T-helper 2 cell (primary cell): ENCODE measurements at places on chromosomes 5 and 9.

- peak; percentile 9 for DNase-seq
Measured at GRCh38 chr9:128771094-128771721, 519 bp downstream of the ZER1 start.

DNA sequence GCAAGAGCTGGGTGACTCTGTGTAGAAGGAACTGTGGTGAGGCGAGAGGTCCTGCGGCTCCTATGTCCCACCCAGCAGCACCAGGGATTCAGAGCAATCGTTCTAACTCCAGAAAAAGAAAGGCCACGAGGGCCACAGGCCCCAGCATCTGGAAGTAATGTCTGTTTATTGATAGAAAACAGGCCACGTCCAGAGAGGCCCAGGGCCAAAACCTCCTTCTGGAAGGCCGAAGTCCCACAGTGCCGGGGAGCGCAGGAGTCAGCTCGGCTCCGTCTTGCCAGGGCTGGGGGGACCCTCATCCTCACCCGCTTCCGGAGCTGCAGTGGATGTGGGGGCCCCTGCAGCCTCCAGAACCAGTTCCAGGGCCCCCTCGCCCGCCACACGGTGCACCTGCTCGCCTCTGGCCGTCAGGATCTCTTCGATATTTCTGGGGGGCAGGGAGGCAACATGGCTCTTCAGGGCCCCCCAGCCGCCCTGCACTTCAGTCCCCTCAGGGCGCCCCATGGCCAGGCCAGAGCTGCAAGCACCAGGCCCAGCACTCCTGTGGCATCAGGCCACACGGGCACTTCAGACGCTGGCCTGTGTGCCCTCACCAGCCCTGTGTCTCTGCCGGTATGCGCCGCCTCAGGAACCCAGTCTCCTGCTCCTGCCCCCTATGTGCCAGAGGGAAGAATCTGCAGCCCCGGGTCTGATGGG is 1.6 kb downstream of the DNLZ start:
- DNase-seq = no peak

- DNase-seq = no peak
Measured at GRCh38 chr9:118023644-118024043, 319.4 kb downstream of the TLR4 start.

GRCh38 chr5:120624021-120624563 is 160.0 kb downstream of the PRR16 start:
- no peak for DNase-seq

- no peak for DNase-seq
Measured at GRCh38 chr5:10661401-10661800, 97.5 kb downstream of the ANKRD33B start.

DNA sequence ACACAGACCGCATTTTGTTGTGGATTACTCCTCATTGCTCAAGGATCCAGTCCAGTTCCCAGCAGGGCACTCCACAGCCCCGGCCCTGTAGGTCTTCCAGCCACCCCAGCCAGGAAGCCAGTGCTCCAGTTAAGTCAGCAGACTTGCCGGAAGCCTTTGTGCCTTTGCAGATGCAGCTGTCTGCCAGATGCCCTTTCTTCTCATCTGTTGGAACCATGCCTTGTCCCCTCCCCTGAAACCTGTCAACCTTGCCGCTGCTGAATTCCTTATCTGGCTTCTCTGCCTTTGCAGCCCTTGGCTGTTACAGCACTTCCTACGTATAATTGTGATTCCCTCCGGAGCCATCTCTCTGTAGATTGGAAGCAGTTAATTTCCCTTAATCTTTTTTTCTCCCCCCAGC is 28.4 kb downstream of the PSAT1 start:
- DNase-seq = no peak

- no peak for DNase-seq
Measured at GRCh38 chr5:158543539-158544387, 556.0 kb downstream of the EBF1 start.

DNA sequence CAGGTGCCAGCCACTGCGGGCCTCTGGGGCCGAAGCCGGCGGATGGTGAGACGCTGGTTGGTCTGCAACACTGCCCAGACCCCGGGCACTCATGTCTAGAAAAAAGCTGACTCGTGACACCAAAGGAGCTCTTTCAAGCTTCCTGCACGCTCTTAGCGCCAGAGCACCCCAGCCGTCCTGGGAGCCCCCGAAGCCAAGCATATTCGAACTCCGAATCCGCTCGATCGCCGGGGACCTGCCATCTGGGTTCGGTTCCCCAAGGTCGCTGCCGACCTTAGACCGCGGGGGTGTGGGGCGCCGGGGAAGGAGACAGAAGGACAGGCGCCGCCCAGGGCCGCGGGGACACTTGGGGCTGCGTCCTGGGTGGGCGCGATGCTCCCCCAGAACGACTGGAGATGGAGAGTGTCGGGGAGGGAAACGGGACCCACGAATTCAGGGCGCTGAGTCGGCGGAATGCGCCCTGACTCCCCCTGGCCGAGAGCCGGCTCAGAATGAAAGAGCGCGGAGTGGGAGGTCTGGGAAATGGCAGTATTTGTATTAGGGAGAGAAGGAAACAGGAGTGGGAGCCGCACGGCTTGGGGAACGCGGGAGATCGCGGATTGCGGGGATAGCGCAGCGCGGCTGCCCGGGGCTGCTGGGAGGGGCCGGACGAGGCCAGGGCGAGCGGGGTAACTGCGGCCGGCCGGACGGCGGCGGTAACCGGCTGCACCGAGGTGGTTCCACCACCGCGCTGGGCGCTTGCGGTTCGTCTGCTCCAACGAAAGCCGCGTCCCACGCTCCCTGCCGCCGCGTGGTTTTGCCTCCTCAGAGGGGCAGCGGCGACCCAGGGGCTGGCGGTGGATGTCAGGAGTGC is 20.1 kb upstream of the MARCHF6 start:
- no peak for DNase-seq

DNA sequence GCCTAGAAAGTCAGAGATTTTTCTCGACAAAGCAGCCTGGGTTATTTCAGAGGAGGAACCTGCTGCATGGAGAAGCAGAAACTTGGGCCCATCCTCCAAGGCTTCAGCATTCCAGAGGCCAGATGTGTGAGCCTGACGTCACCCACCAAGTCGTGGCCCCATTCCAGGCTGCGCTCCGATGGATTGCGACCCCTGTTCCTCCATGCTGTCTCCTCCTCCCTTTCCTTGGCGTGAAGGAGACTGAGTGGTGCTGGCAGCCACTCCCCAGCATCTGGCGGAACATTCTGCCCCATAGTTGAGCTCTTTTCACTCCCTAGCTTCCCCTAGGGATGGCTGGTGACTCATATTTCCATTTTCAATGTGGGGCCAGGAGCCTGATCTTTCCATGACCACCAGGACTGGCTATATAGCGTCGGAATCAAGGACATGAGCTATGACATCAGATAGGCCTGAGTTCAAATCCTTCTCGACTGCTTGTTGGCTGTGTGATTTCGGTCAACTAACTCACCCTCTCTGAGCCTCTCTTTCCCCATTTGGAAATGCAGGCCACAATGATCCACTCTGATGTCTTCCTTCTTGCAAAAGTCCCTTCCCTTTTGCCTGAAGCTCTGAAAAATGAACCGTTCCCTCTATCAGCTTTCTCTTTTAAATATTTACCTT is 24.5 kb upstream of the DUSP1 start:
- no peak for DNase-seq

- no peak for DNase-seq
Measured at GRCh38 chr9:90727488-90727887, 74.1 kb upstream of the SYK start.

DNA sequence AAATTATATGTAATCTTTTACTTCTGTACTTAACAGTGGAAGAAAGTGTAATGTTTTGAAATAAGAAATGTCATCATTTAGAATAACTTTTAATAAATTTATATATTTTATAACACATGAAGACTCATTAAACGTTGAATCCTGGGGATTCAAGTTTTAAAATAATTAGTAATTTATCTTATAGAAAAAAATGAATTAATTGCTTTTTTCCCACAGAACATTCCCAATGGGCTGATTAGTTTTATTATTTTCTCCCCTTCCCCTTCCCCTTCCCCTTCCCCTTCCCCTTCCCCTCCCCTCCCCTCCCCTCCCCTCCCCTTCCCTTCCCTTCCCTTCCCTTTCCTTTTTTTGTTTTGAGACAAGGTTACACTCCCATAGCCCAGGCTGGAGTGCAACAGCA is 79.7 kb downstream of the MRPS30 start:
- no peak for DNase-seq

DNA sequence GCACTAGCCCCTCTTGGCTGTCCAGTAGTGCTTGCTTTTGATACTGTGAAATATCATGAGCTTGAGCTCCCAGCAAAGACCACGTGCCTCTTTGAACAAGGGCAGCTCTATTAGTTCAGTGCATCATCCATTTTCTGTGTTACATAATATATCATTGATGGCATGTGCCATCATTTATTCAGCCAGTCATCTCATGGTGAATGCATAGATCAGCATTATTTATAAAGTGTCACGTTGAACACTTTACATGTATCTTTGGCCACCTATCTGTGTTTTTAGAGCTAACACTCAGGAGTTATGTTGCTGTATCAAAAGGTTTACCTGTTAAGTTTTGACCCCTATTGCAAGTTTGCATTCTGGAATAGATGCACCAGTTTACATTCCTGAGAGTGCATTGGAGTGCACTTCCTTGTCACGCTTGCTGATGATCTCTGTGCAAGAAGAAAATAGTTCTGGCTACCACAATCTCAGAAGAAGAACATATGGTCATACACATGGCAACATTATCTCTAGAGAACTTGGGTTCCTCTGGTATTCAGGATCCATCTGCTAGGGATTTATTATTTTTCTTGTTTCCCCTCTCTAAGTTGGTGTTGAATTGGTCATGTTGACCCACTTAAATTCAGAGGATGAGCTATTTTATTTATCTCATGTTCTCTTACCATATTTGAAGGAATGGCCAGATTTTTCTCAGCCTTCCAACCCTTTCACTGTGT is 120.9 kb downstream of the SH3GL2 start:
- no peak for DNase-seq

GRCh38 chr9:127451858-127452656 is 747 bp downstream of the LRSAM1 start:
- peak; percentile 27 for DNase-seq

GRCh38 chr5:68424799-68425537 is 209.4 kb downstream of the PIK3R1 start:
- DNase-seq = no peak

- no peak for DNase-seq
Measured at GRCh38 chr5:172640822-172641358, at the start of gene NEURL1B. TSS of gene NEURL1B (plus strand) at chr5:172641263. CDS start at chr5:172641407, 144 bp downstream.

DNA sequence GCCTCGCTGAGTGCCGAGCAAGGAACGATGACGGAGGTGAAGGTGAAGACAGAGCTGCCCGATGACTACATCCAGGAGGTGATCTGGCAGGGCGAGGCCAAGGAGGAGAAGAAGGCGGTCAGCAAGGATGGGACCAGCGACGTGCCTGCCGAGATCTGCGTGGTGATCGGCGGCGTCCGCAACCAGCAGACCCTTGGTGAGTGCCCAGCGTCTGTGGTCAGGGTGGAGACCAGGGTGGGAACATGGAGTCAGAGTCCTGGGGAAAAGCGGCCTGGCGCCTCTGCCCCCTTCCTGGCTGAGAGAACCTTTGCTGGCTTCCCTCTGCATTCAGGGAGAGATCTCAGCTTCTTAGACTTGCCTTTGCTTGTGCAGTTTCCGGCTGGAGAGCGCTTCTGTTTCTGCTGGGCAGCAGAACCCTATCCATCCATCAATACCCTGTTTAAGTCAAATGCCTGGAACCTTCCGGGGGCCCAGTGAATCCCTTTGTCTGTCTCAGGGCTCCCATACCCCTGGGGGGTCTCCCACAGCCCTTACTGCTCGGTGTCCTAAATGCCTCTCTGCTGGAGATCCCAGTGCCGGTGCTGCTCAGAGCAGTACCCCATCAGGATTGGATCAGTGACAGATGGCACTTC is 89.6 kb downstream of the AMBP start:
- no peak for DNase-seq

GRCh38 chr9:125748446-125749099 is 1.4 kb downstream of the PBX3 start:
- no peak for DNase-seq

DNA sequence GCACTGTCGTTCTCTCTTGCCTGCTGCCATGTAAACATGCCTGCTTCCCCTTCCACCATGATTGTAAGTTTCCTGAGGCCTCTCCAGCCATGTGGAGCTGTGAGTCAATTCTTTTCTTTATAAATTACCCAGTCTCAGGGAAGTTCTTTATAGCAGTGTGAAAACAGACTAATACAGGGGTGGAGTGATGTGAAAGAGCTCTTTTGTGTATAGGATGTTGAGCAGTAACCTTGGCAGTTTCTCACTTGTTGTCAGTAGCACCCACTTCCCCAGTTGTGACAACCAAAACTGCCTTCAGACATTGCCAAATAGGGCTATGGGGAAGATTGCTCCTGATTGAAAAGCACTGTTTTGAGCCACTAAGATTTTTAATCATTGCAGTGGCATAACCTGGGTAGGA is 552.2 kb upstream of the ZNF462 start:
- DNase-seq = no peak

- no peak for DNase-seq
Measured at GRCh38 chr5:90747693-90748092, 189.1 kb downstream of the ADGRV1 start.

DNA sequence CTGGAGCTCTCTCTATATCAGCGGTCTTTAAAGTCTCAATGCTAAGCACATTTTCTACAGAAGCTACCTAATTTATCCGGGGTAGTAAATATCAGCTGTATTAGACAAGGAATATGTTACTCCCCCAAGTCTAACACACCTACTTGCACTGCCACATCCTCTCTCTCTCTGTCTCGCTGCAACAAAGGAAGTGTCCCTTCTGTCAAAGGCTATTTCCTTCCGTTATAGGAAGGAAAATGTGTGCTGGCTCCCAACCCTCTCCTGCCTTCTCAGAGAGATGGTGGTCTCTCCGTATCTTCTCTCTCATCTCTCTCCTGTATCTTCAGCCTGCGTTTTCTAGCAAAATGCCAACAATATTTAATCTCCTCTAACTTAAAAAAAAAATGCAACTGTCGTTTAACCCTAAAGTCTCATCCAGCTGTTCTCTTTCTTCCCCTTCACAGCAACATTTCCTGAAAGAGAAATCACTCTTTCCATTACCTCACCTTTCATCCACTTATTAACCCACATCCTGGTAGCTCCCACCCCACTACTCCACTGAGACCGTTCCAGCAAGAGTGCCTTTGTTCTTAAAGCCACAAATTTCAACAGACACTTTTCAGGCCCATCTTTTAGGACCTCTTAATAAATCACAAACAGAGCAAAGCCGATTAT is 2.3 kb downstream of the TTF1 start:
- no peak for DNase-seq

- no peak for DNase-seq
Measured at GRCh38 chr5:23284656-23285055, 222.8 kb upstream of the PRDM9 start.

GRCh38 chr5:74007193-74007592 is 381.2 kb downstream of the ARHGEF28 start:
- DNase-seq = no peak

- no peak for DNase-seq
Measured at GRCh38 chr5:154884424-154884823, 26.0 kb downstream of the CNOT8 start.

GRCh38 chr5:159048298-159048697 is 51.4 kb downstream of the EBF1 start:
- DNase-seq = no peak

DNA sequence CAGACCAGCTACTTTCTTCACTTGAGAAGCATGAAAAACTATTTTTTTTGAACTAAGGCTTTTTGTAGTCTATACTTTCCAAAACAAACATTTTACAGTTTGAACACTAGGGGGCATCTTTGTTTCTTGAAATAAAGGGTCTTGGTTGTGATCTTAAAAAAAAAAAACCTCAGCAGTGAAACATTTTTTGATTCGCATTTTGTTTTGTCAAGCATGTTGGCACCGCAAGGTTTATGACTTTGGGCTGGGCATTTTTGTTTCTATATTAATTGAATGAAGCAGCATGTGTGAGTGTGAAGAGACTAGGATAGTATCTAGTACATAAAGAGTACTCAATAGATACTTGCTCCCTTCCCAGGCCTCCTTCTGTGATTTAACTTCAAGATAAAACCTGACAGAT is 31.6 kb upstream of the ACOT12 start:
- DNase-seq = no peak
